Activated CD4-positive, alpha-beta T cell treated with anti-CD3 and anti-CD28 coated beads, Interleukin-2, amount 10 ng/mL, durations not matched to agents 7 days and 5 days (primary cell): ENCODE measurements at places on chromosomes 11 and 22. TPM values are rescaled to one million over a fixed set of nuclear protein-coding genes. Genes with fewer than 3 reads are reported as not detected.

DNA sequence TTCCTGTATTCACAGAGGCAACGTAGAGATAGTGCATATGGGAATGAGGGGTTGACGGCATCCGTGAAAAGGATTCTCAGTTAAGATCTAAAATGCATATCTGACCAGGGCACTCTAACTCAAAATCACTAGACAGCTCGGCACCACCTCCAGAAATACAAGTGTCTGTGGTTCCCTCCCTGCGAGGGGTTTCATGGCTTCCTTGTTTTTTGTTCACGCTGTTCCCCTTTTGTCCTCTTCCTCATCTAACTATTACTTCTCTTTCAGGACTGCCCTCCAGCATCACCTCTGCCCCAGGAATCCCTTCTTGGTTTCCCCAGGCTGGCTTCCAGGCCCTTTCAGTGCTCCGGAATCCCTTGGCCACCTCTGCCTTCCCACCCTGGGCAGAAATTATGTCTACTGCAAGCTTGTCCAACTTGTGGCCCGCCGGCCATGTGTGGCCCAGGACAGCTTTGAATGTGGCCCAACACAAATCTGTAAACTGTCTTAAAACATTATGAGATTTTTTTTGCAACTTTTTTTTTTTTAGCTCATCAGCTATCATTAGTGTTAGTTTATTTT is 159.9 kb downstream of the FBXO7 start:
- no peak overlapping the region for H3K27ac ChIP-seq
- H3K4me1 ChIP-seq, result peaks cover 2% of the 10 kb centered on the region
- peaks cover 2% of the 10 kb centered on the region for H3K27me3 ChIP-seq

The CCDC87 gene
- total RNA-seq, result not detected

- no peak overlapping the region for H3K27ac ChIP-seq
- peaks cover 85% of the 10 kb centered on the region for H3K36me3 ChIP-seq
- no peaks in the 10 kb centered on the region for H3K27me3 ChIP-seq
These were observed 17.5 kb downstream of the IL17RA start for GRCh38 chr22:17102297-17102667.

DNA sequence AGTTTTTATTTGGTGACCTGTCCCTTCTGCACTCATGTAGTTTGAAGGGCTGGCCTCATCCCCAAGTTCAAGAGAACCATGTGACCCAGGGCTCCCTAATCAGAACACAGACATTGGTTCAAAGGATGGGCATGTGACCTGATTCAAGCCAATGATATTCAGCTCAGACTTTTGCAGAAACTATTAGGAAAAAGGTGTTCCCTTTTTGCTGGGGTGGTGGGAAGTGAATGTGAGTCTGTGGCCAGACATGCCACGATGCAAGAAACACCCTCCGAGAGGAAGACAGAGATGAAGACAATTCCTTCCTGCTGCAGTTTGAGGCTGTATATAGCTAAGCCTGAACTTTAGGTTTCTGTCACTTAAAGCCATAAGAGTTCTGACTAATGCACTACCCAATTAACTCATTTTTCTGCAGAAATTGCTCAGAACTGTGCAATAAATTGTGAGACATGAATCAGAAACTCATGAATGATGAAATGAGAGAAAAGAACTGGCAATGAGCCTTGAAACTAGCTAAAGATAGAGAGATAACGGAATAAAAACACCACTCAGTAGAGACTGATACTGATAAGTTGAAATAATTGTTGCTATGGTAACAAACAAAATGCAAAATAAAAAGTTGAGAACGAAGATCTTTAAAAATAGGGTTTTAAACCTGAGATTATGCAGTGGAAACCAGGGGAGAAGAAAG is 9.2 kb upstream of the MAPK1 start:
- H3K27me3 ChIP-seq, result no peaks in the 10 kb centered on the region
- H3K4me1 ChIP-seq, result peaks cover 13% of the 10 kb centered on the region
- no peaks in the 10 kb centered on the region for H3K36me3 ChIP-seq
- H3K27ac ChIP-seq, result no peak overlapping the region
- no peak overlapping the region for H3K4me3 ChIP-seq
